ENCODE measurements at places on chromosomes 11 and 22. TPM values are rescaled to one million over a fixed set of nuclear protein-coding genes. Genes with fewer than 3 reads are reported as not detected.

- no peaks in the 10 kb centered on the region for H3K36me3 ChIP-seq
- no peak overlapping the region for H3K27ac ChIP-seq
- H3K4me1 ChIP-seq, result no peaks in the 10 kb centered on the region
- no peak overlapping the region for H3K4me3 ChIP-seq
- H3K27me3 ChIP-seq, result no peaks in the 10 kb centered on the region
- DNase-seq, result no peak
Observed at GRCh38 chr11:123570939-123571580, 83.4 kb downstream of the SCN3B start.

DNA sequence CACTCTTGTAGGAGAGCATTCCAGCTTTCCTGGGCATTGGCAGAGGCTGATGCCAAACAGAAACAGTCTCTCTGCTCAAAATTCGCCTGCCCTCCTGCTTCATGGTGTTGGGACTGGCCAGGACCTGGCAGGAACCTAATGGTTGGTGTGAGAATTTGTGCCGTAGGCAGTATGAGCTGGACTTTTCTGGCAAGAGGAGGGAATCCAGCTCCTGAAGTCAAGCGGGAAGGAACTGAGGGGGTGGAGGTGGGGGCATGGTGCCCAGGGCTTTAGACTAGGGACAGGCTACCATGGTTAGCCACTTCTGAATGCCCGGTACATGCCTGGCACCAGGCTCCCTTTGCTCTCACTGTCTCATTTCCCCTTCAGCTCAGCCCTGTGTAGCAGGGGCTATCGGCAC, 6.9 kb upstream of the TOMM22 start:
- no peaks in the 10 kb centered on the region for H3K27me3 ChIP-seq
- no peaks in the 10 kb centered on the region for H3K4me1 ChIP-seq
- no peaks in the 10 kb centered on the region for H3K36me3 ChIP-seq

- no peak for DNase-seq
- no peak overlapping the region for H3K27ac ChIP-seq
- H3K27me3 ChIP-seq, result no peaks in the 10 kb centered on the region
Observed at GRCh38 chr22:39785232-39785631, 108.3 kb downstream of the ENTHD1 start.

Gene THRSP
- polyA plus RNA-seq, result not detected
